NCI-H1436 treated with DMSO at 0.1 percent for 48 hours (cell line): ENCODE measurements at places on chromosomes 6 and 20.

DNA sequence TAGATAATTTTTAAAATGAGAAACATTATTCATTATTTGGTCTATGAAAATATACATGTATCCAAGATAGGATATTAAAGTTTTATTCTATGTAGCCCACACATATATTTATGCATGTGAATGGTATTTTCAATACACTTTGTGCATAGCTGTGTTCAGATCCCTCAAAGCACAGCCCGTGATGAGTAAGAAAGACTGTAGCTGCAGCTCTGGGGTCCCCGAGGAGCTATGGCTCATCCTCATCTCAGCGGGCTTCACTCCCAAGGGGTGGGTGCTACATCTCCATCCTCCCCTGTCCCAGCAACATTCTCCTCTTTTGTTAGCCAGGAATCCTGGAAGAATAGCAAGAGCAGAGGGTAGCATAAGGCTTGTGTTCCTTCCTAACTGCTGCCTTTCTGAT is 130.8 kb downstream of the SAMD5 start:
- DNase-seq: no peak

GRCh38 chr20:2132461-2132901 is 30.9 kb downstream of the STK35 start:
- no peak for DNase-seq

- DNase-seq: no peak
Measured at GRCh38 chr20:44733341-44734069, 12.2 kb upstream of the KCNK15 start.

GRCh38 chr6:45880676-45881075 is 135.0 kb downstream of the CLIC5 start:
- DNase-seq: no peak

GRCh38 chr6:150001295-150002008 is 23.9 kb downstream of the RAET1L start:
- DNase-seq: no peak

- DNase-seq: no peak
Measured at GRCh38 chr20:50403565-50404418, 106.4 kb upstream of the PTPN1 start.

DNA sequence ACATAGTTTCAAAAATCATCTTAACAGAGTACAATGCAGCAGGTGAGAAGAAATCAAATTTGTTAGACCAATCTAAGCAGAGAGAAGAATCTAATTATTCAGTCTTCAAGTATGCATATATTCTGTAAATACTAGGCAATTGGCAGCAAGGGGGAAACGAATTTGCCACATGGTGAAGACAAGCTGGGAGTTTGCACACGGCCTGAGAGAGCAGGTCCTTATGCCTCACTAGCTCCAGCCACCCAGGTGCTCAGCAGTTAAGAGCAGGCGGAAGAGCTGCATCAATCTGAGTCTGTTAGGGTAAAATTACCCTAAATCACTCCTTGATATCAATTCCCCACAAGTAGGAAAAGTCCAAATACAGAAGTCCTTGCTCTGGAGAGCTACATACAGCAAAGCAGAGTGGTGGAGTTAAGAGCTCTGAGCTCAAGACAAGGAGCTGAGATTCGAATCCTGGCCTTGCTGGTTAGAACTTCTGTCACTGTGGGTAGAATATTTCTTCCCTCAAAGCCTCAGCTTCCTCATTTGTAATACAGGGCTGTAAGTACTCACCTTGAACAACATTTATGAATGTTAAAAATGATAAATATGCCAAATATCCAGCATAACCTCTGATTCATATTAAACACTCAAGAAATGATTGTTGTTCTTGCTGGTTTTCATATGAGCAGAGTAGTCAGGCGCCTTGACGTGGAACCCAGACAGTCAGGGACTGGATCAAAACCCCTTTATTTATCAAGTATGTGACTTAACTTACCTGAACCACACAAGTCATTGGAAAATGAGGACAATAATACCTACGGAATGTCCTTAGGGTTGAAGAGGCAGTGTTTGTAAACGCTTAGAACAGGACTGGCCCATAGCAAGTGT is 444.2 kb downstream of the CDH26 start:
- DNase-seq: no peak
